Sciatic nerve (tissue), 2 donors: ENCODE measurements at places on chromosomes 3 and 15. TPM values are rescaled to one million over a fixed set of nuclear protein-coding genes. Genes with fewer than 3 reads are reported as not detected.

DNA sequence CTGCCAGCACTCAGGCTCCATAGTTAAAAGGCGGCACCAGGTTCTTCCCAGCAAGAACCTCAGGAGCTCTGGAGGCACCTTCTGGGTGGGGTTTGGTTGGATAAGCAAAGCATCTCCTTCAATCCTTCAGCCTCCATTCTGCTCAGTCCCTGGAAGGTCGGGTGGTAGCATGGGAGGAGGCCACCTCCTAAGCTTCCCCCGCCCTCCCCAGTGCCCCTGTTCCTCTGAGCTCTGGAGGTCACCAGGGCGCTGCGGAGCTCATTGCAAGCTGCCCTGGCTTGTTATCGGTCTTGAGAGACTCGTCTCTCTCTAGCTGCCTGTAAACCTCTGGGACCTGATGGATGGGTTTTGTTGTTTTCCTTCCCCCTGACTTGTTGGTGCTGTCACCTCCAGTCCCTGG, 124.8 kb downstream of the RPLP1 start:
- no peak for DNase-seq

- DNase-seq = no peak
Measured at GRCh38 chr3:141129049-141129448, 77.9 kb downstream of the SPSB4 start.

IMPG2 gene
- total RNA-seq = 0.22 TPM

DNA sequence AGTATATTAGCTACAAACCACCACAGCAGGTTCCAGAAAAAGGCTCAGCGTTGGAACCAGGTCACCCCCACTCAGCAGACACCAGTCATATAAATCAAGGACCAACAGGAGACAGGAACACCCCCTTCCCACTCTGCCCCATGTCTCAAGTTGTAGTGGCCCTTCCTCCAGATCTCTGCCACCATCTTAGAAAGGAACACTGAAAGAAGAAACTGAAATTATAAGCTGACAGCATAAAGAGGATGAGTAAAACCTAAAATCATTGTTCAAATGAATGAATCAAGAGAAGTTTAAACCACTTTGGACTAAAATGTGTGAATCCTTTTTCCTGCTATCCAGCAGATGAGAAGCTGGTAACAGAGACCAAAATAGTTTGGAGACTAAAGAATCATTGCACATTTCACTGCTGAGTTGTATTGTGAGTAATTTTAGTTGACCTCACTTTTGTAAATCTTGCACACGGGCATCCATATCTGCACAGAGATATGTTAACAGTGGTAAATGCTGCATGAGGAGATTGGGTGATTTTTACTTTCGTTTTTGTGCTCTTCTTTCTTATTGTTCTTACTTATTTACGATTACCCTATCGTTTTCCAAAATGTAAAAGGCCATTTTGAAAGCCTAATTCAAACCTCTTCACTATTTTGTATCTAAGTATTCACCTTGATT, 19.8 kb downstream of the CCR3 start:
- DNase-seq = no peak

DNA sequence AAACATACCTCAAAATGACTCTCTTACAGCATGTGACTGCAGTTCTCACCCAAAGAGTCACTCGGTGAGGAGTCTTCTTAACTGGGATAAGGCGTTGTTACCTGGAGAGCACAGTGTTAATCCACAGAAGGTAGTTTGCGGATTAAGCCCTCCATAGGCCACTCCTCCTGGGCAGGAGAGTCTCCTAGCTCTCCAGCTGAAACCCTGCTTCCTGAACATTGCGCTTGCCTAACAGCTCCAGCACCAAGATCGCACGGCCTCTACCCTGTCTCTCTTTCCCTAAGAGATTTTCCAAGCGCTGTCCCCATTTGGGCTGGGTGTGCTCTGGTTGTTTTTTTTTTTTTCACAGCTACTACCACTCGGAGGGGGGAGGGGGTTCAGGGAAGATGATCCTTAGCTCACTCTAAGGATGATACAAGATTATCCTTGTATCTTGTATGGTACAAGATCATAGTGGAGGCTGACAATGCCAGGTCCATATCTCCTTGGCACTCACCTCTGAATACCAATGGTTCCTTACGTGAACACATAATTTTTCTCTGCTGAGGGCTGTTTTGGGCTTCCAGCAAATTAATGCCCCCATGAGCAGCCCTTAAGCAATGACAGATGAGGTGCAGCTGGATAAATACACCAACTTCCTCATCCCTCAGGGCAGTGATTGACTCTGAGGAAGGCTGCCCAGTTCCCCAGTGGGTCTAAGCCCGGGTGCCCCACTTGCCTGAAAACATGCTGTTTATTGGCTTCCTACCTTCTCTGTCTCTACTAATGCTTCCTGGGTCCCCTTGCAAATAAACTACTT, 185.2 kb upstream of the TSC22D2 start:
- no peak for DNase-seq

GRCh38 chr15:26662283-26662682, 110.6 kb downstream of the GABRB3 start:
- DNase-seq = no peak

GRCh38 chr15:53511175-53511574, 248.3 kb downstream of the WDR72 start:
- DNase-seq = no peak

DNA sequence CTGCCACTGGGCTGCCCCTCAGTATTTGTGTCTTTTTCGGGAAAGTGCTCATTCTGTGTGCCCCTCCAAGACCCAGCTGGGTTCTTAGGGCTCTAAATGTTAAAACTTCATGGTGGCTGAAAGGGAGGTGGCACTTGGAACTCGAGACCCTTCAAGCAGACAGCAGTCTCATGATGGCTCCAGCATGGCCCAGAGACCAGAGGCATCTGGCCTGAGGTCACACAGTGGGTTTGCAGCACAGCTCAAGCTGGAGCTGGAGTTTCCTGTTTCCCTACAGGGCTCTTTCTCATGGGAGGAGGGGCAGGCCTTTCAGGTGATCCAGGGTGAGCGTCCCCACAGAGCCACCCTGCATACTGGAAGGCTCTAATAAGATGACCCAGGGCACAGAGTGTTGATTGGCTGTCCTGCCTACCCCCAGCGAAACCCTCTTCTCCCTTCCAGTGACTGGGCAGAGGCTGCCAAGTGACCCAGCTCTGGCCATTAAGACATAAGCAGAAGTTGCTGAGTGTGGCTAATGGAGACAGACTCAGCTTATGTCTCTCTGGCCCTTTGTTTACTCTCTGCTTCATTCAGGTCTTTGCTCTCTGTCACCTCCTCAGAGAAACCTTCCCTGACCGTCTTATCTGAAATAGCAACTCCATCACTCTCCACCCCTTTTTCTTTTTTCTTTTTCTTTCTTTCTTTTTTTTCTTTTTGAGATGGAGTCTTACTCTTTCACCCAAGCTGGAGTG, 166.6 kb upstream of the SMAD3 start:
- no peak for DNase-seq

SKOR1 gene
- total RNA-seq = 1.3 TPM

FAM81A gene
- total RNA-seq = 18.2 TPM

- DNase-seq = no peak
Measured at GRCh38 chr3:156298014-156298413, 177.6 kb downstream of the KCNAB1 start.

GRCh38 chr3:139302084-139302800, 41.6 kb upstream of the MRPS22 start:
- DNase-seq = no peak

DNA sequence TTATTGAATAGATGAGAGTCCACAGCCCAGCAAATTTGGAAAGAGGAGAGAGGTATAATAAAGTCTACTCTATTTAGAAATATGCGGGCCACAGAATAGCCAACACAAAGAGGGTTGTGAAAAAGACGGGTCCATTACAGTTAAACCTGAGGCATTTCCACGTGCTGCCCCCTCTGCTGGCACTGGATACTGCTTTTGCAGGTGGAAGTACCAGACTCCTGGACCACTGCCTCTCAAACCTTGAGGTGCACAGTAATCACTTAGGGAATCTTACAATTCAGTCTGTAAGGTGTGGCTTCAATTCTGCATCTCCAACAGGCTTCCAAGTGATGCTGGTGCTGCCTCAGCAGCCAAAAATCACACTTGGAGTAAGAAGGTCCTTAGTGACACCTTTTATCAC, 3.0 kb upstream of the TFDP2 start:
- no peak for DNase-seq

DNA sequence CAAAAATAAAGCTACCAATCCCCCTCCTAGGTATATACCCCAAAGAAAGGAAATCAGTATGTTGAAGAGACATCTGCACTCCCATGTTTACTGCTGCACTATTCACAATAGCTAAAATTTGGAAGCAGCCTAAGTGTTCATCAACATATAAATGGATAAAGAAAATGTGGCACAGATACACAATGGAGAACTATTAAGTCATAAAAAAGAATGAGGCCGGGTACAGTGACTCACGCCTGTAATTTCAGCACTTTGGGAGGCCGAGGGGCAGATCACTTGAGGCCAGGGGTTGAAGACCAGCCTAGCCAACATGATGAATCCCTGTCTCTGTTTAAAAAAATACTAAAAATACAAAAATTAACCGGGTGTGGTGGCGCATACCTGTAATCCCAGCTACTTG, 10.0 kb upstream of the PTPN9 start:
- no peak for DNase-seq
